Stimulated activated CD4-positive, alpha-beta T cell treated with anti-CD3 and anti-CD28 coated beads, Interleukin-1b, Interleukin-23, amount 100 ng/mL, for 1 hour (primary cell): ENCODE measurements at places on chromosomes 1 and 21.

- DNase-seq, result no peak
These were observed 81.0 kb downstream of the PAX7 start for GRCh38 chr1:18711536-18712251.

GRCh38 chr1:30085811-30086770 is 637.3 kb downstream of the MATN1 start:
- no peak for DNase-seq

DNA sequence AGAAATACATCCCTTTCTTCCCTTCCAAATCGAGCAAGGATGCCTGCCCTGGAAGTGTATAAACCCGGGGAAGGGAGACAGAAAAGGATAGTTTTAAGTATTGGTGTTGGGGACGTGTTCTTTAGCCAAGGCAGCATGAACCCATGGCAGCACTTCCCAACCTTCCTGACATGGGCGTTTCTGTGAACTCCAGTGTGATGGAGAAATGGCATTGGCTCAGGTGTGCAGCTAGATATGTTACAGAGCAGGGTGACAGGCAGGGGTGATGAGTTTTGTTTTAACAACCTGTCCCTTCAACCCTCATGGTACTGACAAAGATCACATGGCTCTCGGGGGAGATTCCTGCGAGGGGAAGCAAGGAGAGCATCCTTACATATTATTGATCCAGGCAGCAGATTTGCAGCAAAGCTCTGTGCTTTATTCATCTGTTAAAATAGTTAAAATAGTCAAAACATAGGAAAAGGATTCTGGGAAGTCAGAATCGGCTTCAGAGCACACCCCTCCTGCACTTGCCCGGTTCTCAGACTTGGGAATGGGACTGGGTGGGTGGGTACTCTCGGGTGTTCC is 4.0 kb downstream of the MX1 start:
- no peak for DNase-seq

DNA sequence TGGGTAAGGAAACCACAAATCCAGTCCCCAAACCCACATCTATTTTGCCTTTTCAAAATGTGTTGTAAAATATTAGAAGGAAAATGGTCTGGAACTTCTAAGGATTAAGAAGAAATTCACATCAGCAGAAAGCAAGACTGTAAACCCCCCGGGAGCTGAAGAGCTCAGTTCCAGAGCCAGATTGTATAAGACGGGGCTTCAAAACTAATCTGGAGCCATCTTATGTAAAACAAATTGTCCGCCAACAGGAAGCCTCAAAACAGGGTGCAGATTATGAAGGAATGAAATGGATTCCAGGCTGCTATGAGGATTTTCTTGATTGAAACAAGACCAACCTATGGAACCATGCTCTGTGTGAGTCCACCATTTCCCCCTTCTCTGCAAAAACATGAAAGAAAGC is 25.1 kb upstream of the HUNK start:
- DNase-seq, result no peak

DNA sequence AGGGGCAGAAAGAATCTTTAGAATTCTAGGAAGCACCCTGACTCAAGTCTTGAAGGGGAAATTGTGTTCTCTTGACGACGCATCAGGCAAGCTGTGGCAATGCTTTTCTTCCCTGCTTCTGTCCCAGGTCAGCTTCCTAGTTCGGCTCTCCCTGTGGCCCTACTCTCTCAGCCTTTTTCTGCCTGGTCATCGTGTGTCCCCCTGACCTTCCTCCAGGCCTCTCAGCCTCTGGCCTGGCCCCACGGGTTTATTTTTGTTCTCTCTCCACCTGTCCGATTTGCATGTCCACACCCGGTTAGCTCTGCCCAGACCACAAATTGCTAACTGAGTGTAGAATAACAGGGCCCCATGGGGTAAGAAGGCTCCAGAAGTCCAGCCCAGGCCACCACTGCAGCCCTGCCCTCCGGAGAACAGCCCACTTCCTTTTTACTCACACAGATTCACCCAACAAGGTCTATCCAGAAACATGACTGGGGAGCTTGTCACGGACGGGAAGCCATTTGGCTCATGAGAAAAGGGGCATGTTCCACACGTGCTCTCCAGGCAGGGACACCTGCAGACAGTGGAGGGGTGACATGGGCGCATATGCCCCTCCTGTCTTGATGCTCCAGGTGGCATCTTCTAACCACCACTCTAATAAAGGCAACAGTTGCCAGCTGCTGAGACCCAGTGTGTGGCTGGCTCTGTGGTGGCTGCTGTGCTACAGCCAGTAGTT is 9.8 kb downstream of the KCNN3 start:
- no peak for DNase-seq

GRCh38 chr1:49098866-49099265 is 322.2 kb upstream of the BEND5 start:
- no peak for DNase-seq

GRCh38 chr21:22020221-22020620 is 1022.0 kb downstream of the NCAM2 start:
- no peak for DNase-seq

- no peak for DNase-seq
These were observed 154.0 kb downstream of the TGFB2 start for GRCh38 chr1:218499011-218499691.

DNA sequence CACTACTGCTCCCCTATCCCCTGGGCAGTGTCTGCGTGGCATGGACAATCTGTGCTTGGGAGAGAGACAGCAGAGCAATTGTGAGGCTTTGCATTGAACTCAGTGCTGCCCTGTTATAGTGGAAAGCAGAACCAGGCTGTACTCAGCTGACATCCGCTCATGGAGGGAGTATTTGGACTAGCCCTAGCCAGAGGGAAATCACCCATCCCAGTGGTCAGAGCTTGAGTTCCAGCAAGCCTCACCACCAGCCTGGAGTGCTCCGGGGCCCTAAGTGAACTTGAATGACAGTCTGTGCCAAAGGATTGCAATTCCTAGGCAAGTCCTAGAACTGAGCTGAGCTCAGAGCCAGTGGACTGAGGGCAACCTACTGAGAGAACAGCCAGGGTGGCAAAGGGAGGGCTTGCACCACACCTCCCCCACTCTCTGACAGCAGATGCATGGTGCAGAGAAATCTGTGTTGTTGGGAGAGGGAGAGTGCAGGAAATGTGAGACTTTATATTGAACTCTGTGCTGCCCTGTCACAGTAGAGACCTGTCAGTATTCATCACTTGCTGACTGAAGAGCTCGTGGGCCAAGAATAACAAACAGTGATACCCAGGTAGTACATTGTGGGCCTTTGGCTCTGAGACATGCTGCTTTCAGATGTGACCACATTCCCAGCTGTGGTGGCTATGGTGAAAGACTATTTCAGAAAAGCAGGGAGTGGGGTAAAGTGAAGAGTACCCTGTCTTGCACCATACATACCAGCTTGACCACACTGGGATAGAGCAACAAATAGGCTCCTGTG is 107.7 kb upstream of the SLC5A9 start:
- DNase-seq, result no peak

DNA sequence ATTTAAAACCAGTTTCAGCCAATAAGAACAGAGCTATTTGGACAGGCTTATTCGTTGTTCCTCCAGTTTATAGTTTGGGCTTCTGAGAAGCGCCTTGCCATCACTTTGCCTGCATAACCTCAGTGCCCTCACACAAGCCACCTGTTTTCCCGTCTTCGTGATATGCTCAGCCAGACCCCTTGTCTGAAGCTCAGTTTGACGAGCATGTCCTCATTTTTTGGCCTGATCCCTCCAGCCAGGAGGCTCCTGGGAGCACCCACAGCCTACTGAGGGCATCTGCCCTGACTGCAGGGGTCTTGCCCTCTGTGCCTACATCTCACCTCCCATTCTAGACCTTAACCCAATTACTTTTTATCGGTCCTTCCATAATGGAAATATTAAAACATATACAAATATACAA is 95.3 kb downstream of the ADARB1 start:
- DNase-seq, result no peak

DNA sequence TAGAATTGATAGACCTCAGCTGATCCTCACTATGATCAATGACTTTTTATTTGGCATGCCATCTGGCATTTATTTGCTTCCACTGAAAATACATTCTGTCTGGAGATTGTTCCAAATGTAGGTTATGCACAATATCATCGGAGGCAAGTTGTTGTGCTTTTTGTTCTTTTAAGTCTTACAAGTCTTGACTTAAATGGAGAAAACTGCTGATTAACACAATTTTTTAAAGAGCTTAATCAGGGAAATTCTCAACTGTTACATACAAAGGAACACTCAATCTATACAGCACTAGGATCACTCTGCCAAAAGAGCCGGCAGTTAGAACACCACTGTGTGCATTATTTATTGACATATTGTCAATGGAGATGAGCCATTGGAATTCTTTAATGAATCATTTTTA is 19.2 kb downstream of the CYYR1 start:
- no peak for DNase-seq

DNA sequence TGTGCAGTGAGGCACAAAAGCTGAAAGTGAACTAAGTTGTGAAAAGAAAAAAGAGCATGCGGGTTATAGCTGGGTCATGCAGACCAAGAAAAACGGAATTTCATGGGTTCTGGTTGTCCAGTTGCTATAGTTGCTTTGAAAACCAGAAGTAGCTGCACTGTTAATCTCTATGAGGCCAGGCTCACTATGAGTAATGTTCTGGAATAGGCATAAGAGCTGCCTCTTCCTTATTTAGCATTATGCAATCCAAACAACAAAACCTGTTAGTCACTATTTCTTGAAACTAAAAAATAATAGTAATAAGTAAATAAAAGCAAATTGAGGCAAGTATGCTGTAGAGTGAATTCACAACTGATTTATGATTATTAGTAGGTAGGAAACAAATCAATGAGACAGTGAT is 1383.7 kb downstream of the MRPL39 start:
- DNase-seq, result no peak

DNA sequence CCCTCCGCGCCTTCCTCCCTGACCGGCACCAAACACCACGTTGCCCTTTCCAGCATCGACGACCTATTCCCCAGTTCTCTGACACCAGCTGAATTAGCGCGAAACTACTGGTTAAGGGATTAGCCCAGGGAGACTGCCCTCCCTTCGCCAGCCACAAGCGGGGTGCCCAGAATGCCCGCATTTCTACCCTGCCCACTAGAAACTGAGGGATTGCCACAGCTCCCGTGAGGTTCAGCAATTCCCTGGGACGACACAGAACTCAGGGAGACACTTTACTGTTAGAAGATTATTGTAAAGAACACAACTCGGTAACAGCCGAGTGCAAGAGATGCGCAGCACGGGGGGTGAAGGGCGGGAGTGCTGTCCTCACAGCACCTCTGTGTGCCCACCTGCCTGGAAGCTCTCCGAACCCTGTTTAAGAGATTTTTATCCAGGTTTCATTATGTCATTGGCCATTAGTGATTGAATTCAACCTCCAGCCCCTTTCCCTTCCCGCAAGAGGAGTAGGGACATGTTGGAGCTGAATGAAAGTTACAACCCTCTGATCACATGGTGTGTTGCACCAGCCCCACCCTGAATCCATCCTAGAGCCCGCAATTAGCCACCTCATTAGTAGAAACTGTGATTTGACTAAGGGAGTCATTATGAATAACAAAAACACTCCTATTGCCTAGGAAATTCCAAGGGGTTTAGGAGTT is 15.8 kb upstream of the RIPPLY3 start:
- no peak for DNase-seq

DNA sequence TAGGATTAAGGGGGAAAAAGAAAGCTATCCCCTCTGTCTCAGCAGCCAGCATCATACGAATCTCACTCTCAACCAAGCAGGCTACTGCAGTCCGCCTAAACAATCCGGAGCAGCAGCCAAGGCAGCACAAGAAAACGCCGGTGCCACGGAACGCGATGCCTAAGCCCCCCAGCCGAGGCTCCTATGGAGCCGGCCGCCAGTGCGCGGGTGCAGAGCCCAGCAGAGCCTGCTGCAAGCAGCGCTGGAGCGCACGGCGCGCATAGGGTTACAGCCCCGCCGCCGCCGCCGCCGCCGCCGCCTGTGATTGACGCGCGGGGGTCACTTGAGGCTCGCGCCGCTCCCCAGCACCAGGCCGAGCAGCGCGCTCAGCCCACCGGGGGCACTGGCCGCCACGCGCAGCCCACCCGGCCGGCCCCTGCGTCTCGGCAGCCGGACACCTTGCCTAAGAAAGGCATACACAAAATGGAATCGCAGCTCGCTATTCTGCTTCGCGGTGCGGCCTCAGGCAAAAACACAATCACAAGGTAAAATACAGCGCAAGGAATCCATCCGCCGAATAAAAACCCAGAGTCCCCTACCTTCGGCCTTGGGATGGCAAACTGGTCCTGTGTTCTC is 780 bp downstream of the HIVEP3 start:
- DNase-seq, result no peak

DNA sequence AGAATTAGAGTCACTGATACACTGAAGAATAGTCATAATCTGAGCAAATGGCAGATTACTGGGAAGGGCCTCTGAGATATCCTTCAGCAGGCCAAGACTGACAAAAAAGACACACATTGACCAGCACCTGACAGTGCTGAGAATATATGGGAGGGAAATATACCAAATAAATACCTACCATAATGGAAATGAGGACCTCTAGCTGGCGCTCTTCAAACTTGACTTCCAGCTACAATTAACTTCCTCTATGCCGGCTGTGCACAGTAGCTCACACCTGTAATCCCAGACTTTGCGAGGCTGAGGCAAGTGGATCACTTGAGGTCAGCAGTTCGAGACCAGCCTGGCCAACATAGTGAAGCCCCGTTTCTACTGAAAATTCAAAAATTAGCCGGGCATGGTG is 69.5 kb downstream of the NPHS2 start:
- DNase-seq, result no peak

GRCh38 chr1:17081439-17081838 is 27.6 kb upstream of the SDHB start:
- no peak for DNase-seq

DNA sequence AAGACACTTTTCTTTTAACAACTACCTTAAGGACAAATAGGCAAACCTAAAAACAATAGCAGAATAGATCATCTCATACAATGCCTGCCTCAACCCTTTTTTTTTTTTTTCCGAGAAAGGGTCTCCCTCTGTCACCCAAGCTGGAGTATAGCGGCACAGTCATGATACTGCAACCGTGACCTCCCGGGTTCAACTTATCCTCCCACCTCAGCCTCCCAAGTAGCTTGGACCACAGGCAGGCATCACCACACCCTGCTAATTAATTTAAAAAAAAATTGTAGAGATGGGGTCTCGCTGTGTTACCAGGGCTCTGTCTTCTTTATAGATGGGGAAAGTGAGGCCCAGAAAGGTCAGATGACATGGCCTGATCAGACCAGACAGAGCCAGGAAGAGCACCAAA is 7.9 kb downstream of the SH3BGRL3 start:
- no peak for DNase-seq

DNA sequence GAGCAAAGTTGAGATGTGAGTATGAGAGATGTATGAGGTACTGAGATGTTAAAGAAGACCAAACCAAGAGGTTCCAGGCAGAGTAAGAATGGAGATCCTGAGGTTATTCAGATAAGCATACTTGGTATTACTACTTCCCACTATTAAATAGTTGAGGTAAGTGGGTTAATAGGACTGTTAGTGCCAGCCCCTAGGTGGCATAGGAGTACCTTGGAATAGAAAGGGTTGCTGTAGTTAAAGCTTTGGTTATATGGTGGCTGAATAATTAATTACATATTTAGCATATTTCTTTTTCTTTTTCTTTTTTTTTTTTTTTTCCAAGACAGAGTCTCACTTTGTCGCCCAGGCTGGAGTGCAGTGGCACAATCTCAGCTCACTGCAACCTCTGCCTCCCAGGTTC is 397.9 kb upstream of the TMPRSS15 start:
- no peak for DNase-seq
